ENCODE measurements at places on chromosomes 2 and 18. TPM values are rescaled to one million over a fixed set of nuclear protein-coding genes. Genes with fewer than 3 reads are reported as not detected.

DNA sequence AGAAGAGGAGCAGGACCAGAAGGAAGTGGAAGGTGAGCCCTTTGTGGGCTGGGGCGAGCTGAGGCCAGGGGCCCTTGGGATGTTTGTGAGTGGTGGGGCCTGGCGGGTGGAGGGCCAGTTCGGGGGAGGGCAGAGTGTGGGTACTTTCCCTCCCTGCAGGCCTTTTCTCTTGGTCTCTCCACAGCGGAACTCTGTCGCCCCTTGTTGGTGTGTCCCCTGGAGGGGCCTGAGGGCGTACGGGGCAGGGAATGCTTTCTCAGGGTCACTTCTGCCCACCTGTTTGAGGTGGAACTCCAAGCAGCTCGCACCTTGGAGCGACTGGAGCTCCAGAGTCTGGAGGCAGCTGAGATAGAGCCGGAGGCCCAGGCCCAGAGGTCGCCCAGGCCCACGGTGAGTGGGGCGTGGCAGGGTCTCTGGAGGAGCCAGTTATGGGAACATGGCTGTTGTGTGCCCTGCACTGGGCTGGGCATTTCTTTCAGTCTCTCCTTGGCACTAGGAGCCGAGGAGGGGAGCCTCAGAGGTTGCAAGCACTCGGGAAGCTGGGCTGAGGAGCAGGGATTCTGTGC lies 10.8 kb downstream of the STK11IP start:
- no peak for DNase-seq
- no peaks in the 10 kb centered on the region for H3K4me1 ChIP-seq
- H3K4me3 ChIP-seq, result no peak overlapping the region
- H3K36me3 ChIP-seq, result peaks cover 21% of the 10 kb centered on the region
- H3K27ac ChIP-seq, result no peak overlapping the region

GRCh38 chr2:100228415-100228814 lies 86.0 kb upstream of the AFF3 start:
- no peaks in the 10 kb centered on the region for H3K4me1 ChIP-seq
- H3K4me3 ChIP-seq, result no peak overlapping the region
- no peak for DNase-seq
- H3K27me3 ChIP-seq, result no peaks in the 10 kb centered on the region

The PSTPIP2 gene
- polyA plus RNA-seq, result 15.4 TPM

- DNase-seq, result no peak
- no peaks in the 10 kb centered on the region for H3K4me1 ChIP-seq
- no peak overlapping the region for H3K27ac ChIP-seq
- H3K27me3 ChIP-seq, result no peaks in the 10 kb centered on the region
- H3K36me3 ChIP-seq, result no peaks in the 10 kb centered on the region
- H3K4me3 ChIP-seq, result no peak overlapping the region
Observed at GRCh38 chr2:69449906-69450305, 12.7 kb upstream of the NFU1 start.

- no peak overlapping the region for H3K4me3 ChIP-seq
- H3K27ac ChIP-seq, result no peak overlapping the region
- H3K4me1 ChIP-seq, result peaks cover 15% of the 10 kb centered on the region
- H3K36me3 ChIP-seq, result no peaks in the 10 kb centered on the region
- H3K27me3 ChIP-seq, result no peaks in the 10 kb centered on the region
Observed at GRCh38 chr2:148642891-148643416, 1.6 kb upstream of the EPC2 start.

DNA sequence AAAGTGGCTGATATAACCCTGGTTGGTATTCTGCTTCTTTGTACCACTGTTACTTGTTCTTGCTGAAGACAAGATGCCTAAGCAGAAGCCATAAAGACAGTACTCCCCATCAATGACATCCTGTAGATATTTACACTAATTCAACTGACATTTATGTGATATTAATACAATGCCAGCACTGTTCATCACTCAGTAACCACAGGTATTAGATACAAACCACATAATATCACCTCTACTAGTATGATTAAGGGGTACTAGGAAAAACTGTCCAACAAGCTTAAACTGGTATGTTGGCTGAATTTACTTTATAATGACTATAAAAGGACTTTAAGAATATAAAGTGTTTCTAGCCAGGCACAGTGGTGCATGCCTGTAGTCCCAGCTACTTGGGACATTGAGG lies 65.8 kb downstream of the RTN4 start:
- H3K36me3 ChIP-seq, result peaks cover 8% of the 10 kb centered on the region
- H3K27ac ChIP-seq, result peak overlapping the region; percentile 68
- H3K4me3 ChIP-seq, result no peak overlapping the region
- peaks cover 54% of the 10 kb centered on the region for H3K4me1 ChIP-seq

DNA sequence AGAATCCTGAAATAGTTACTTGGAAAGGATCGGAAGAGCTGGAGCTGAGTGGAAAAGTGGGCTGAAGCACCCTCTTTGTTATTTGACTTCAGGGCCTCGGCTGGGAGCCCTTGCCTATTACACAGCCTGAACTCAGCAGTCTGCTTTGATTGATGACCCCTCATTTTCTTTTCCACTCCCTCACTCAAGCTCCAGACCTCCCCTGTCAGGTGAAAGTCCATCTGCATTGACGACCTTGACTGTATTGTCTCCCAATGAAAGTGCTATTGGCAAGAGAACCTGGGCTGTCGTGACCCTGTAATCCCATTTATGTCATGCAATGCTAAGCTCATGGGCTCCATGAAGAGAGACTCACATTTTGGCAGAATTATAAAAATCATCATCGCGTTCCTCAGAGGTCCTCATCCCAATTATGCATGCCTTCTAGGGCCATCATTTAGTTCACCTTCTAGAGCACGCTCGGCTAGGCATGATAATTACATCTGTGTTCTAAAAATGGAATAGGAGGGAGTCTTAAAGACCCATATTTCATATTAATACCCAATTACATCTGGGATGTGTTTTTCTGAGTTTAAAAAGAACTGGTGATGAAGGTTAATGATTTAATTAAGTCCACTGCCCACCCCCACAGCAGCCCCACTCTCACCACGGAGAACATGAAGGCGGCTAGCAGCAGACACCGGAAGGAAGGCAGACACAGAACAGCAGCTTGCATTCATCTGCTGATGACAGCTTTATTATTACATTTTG lies 472.5 kb downstream of the PID1 start:
- no peaks in the 10 kb centered on the region for H3K27me3 ChIP-seq
- H3K4me3 ChIP-seq, result no peak overlapping the region
- no peak for DNase-seq
- H3K36me3 ChIP-seq, result no peaks in the 10 kb centered on the region

- H3K4me3 ChIP-seq, result no peak overlapping the region
- DNase-seq, result no peak
- no peak overlapping the region for H3K27ac ChIP-seq
- no peaks in the 10 kb centered on the region for H3K4me1 ChIP-seq
Observed at GRCh38 chr2:212078103-212078502, 460.5 kb downstream of the ERBB4 start.

DNA sequence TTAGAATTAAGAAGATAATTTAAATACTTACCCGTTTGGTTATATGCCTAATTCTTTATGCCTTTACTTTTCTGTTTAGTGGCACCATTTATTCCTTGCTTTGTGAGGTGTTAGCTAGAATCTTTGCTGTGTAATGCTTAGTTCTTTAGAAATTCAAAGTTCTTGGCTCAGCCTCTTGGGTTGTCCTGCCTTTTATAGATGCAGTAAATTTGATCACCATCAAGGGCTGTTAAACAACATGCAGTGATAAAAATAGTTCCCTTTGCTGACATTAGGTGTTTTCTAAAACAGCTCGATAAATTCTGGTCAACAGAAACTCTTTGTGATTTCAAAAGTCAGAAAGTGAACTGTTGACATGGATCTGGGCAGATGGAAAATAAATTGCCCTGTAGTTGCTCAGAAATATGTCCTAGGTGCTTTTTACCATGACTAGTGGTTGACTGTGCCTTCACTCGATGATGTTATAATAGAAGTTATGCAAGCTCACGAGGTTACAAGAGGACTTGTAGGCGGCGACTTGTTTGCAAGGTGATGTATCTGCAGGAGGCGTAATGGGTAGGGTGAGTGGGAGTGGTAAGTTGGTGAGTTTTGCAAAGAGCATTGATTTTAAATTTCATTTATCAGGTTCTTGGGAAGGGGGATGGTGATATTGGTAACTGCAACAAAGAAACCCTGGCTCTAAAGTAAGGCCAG lies 52.1 kb downstream of the LRRTM1 start:
- no peaks in the 10 kb centered on the region for H3K36me3 ChIP-seq
- H3K4me1 ChIP-seq, result no peaks in the 10 kb centered on the region
- DNase-seq, result no peak
